ENCODE measurements at places on chromosomes 2 and 18.

DNA sequence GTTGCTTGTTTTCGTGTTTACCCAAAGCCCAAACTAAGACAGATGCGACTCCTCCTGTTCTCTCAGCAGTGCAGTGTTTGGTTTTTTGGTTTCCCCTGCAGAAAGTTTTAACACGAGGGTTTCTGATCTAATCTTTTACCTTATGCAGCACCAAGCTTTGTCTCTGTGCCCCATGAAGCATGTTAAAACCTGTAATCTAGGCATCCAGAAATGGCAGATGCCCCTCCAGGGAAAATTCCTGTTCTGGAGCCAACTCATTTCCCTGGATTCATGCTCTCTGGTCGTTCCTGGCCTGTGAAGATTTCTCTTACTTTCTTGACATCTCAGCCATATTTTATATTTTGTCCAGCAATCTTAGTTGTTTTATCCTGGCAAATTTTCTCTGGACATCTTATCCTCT, 91.5 kb downstream of the LTBP1 start:
- no peak for DNase-seq

- no peak for DNase-seq
These were observed 663.4 kb downstream of the ARHGAP15 start for GRCh38 chr2:143792602-143793001.

DNA sequence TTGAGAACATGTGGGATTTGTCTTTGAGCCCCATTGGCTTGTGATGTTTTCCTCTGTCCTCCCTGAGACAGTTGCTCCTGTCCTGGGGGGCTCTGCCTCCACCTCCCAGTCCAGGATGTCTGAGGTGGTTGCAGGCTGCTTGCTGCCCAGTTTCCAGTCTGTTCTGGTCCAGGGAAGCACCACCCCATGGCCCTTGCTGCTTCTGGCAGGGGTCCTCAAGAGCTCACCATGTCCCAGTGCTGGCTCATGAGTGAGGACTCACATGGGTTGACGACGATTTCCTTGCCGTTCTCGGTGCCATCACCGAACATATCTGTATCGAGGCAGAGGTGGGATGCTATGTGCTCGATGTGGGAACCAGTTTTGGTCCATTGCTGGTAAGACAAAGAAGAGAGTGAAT, 103.4 kb upstream of the CAPN13 start:
- DNase-seq = no peak

DNA sequence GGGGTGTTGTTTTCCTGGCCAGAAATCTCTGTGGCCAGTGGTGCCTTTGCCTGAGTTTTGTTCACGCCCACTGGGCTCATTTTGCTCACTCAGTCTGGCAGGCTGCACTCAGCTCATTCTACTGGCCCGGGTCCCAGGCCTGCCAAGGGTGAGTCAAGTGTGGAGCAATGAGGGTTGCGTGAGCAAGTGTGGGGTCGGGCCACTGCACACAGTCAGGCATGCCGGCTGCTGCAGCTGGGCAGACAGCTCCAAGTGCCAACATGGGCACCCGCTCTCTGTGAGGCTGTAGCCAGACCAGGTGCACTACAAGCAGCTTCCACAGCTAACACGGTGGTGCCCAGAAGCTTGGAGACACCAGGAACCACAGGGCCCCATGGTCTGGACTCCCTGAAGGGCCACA, 801.1 kb upstream of the RAB6C start:
- no peak for DNase-seq

DNA sequence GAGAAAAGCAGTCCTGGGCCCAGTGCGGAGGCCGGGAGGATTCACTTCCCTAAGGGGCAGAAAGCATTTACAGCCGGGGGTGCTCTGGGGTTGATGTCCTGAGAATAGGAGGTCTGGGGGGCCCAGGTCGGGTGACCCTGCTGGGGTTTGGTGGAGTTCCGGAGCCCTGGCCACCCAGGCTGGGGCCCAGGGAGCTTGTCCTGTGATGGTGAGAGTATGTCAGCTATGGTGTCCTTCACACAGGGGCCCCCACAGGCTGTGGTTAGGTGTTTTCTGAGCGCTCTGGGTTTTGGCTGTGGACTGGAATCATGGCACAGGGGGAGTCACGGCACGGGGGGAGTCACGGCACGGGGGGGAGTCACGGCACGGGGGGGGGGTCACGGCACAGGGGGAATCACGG, 54.5 kb upstream of the TMEM18 start:
- DNase-seq = no peak

GRCh38 chr2:236075802-236076201, 92.4 kb downstream of the GBX2 start:
- DNase-seq = no peak

DNA sequence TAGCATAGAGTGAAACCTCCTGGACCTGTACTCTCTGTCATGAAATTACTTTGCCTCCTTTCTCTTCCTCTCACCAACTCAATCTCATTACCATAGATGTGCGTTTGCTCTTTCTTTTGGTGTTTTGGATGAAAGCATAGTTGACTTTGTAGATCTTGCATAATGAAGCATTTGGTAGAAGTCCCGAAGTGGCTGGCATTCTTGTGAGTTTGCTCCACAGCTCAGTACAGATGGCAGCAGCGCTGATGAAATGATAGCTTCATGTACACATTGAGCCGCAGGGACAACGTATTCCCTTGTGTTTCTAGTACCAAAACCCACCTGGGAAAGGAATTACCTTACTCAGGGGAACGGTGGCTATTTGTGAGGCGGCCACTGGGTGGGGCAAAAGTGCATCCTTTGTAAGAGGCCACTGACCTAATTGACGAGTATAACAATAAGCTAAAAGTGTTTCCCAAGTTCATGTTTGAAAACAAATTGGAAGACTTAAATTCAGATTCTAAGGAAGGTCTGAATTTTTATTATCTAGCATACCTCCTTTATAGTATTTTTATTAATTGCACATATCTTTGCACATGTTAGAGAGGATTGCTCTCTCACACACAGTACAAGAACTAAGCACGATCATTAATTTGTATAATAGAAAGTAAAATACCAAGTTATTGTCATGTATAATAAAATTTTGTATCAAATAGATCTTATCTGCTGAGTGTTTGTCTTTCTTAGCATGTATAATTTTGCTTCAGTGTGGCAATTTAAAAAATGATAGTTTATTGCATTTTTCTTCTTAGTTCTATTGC, 25.4 kb upstream of the CDH7 start:
- peak; percentile 23 for DNase-seq

GRCh38 chr2:65746931-65747675, 314.7 kb upstream of the SPRED2 start:
- DNase-seq = no peak

DNA sequence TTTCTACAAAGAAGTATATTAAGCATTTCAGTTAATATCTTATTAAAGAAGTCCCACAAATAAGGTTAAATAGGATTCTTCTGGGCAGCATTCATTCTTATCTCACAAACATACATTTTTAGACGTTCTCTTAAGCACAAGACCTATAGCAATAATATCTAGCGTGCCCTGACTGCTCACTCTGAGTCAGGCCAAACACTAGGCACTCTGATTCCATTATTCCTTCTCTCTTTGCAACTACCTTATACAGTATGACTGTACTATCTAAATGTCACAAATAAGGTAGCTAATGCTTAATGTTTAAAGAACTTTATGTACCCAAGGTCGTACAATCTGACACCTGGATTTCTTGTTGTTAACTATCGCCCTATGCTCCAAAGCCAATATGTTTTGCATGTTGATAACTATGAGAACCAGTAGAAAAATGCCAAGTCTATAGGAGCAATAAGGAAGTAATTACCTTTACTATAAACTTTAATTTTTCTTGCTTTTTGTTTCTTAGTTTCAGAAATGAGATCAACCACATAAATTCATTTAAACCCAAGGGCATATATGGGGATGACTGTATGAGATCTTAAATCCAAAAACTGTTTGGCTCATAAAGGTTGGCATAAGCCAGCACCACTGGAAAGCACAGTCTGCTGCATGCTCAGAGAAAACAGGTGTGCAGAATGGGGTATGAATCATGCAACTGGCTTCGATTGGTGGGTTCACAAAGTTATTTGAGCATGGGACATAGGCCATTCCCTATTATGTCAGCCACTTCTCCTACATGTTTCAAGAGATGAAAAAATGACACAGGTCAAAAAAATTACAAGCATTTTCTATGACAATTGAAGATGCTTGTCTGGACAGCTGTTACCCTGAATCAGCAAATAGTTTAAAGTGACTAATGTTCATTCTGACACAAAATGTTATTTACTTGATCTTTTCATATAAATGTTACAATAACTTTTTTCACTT, 352.0 kb downstream of the IRS1 start:
- no peak for DNase-seq

- no peak for DNase-seq
These were observed 80.2 kb downstream of the RAB3GAP1 start for GRCh38 chr2:135132314-135132713.

GRCh38 chr2:28979041-28979440, 2.1 kb upstream of the TOGARAM2 start:
- DNase-seq = peak; percentile 54

DNA sequence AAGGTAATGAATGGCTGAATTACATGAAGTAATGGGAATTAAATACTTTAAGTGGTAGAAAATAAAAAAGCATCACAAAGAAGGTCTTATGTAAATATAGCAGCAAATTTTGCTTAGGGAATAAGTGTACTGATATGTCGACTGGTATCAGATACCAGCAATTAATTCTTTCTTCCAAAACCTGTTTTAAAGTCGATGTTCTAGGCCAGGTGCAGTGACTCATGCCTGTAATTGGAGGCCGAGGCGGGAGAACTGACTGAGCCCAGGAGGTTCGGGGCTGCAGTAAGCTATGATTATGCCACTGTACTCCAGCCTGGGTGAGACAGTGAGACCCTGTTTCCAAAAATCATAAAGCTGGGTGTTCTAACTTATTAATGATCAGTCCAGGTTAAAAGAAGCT, 30.3 kb downstream of the SP3 start:
- DNase-seq = no peak

GRCh38 chr2:66576561-66577320, 141.8 kb downstream of the MEIS1 start:
- DNase-seq = peak; percentile 74

GRCh38 chr2:171323971-171324528, 109.7 kb downstream of the METTL8 start:
- DNase-seq = no peak

DNA sequence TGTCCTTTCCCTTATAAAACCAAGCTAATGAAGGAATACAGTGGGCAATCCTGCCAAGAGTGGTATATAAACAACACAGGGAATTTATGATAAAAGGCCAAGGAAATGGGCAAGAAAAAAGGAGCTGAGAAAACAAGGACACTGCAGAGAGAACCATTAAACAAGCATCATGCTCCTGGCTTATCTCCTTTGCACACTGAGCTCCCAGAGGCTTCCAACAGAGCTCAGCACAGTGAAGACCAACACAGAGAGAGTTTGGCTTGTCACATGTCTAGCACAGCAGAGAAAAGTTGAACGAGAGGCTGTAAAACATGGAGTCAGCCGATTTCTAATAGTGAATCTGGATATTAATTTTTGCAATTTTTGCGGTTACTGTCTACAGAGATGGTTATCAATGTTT, 68.0 kb upstream of the KLF7 start:
- DNase-seq = no peak

GRCh38 chr2:20590704-20591515, 60.0 kb downstream of the HS1BP3 start:
- no peak for DNase-seq

- no peak for DNase-seq
These were observed 149.9 kb downstream of the GFPT1 start for GRCh38 chr2:69237070-69237670.

DNA sequence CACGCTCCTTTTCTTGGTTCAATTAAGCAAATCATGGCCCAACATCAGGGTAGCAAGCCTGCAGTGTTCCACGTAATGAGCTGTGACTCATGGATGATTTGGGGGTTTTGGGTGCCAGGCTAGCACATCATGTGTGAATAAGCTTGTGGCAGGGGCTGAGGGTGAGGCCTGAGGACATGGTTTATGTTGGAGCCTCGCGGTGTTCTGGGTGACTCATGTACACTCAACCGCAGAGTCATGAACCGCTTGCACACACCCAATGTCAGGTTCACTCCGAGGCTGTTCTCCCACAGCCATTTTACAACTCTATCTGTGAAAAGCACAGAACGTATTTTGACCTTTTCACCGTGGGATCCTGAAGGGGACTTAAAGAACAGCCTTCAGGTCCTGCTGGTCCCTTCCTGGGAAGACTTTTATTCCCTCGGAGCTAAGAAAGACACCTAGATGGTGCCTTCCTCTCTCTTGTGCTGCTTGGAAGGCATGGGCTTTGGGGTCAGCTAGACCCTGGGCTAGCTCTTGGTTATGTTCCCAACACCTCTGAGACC, 139.9 kb upstream of the ZEB2 start:
- DNase-seq = no peak

GRCh38 chr18:30088238-30089015, 954.1 kb downstream of the DSC3 start:
- DNase-seq = no peak

DNA sequence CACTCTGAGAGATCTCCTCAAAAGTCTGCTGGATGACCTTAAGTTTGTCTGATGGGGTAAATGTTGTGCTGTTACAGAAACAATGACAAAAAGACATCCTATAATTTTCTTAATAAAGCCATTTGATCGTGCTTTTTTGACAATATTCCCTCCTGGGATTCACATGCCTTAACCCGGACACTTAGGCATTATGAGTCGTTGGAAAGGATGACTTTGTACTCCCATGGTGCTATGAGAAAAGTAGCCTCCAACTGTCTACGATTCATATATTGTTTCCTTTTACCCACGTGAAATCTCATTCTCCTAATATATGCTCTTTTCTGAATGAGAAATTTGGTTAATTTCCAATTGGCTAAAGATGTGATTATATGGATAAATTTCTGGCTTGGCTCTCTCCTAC, 6.1 kb upstream of the MPP4 start:
- DNase-seq = no peak

- no peak for DNase-seq
These were observed 441.4 kb downstream of the PARD3B start for GRCh38 chr2:204986641-204987040.

GRCh38 chr2:11296401-11296800, 48.0 kb downstream of the ROCK2 start:
- no peak for DNase-seq

GRCh38 chr18:13527730-13528129, 198.6 kb downstream of the FAM210A start:
- no peak for DNase-seq

DNA sequence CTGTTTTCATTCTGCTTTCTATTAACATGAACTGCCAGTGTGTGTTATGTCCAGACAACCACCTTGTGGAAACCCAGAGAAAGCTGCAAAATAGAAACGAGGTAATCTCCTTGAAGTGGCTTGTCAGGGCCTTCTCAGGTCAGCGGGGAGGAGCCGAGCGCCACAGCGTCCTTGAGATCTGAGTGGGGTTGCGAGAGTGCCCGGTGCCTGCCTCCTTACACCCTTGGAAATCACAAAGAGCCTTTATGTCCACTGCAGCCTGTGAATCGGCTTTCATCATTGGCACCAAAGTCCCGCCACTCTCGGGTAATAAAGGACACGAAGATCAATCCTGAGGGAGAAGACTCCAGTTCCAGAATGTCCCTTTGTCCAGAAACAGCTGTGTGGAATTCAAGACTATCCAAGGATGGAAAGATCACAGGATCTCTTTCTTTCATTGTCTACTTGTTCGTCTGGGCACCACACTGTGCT, 135.2 kb downstream of the HRH4 start:
- peak; percentile 67 for DNase-seq
